CD4-positive, alpha-beta T cell treated with Interleukin-6 at 100 ng/mL for 8 hours (primary cell): ENCODE measurements at places on chromosomes 12 and 14.

GRCh38 chr14:105486163-105486973 is at the start of gene CRIP1:
TSS of gene CRIP1 (plus strand) at chr14:105486886. CDS start at chr14:105487260, 374 bp downstream.
- DNase-seq = no peak

DNA sequence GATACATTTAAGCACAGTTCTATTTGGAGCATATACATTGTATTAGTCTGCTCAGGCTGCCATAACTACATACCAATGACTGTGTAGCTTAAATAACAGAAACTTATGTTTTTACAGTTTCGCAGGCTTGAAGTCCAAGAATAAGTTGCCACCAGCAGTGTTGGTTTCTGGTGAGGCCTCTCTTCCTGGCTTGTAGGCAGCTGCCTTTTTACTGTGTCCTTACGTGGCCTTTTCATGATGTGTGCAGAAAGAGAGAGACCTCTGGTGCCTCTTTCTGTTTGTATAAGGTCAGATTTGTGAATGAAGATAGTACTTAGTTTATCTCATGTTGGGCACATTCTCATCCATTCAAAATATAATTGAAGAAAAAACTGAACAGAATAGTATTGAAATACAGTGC is 636.6 kb downstream of the FLRT2 start:
- DNase-seq = no peak

- DNase-seq = no peak
These were observed 17.8 kb downstream of the SRRM4 start for GRCh38 chr12:118999107-118999506.

DNA sequence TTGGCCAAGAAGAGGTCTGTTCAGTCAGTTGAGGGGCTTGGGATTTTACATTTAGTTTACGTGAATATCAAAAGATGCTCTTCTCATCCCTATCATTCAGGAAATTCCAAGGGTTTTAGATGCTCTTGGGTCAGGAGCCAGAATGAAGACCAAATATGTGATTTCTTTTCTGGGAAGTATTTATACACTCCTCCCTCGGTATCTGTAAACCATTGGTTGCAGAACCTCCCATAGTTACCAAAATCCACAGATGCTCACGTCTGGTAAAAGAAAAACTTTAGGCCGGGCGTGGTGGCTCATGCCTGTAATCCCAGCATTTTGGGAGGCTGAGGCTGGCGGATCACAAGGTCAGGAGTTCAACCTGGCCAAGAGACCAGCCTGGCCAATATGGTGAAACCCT is 75.9 kb downstream of the TNFAIP2 start:
- DNase-seq = no peak

- DNase-seq = no peak
These were observed 8.0 kb downstream of the MMP17 start for GRCh38 chr12:131836193-131836592.

DNA sequence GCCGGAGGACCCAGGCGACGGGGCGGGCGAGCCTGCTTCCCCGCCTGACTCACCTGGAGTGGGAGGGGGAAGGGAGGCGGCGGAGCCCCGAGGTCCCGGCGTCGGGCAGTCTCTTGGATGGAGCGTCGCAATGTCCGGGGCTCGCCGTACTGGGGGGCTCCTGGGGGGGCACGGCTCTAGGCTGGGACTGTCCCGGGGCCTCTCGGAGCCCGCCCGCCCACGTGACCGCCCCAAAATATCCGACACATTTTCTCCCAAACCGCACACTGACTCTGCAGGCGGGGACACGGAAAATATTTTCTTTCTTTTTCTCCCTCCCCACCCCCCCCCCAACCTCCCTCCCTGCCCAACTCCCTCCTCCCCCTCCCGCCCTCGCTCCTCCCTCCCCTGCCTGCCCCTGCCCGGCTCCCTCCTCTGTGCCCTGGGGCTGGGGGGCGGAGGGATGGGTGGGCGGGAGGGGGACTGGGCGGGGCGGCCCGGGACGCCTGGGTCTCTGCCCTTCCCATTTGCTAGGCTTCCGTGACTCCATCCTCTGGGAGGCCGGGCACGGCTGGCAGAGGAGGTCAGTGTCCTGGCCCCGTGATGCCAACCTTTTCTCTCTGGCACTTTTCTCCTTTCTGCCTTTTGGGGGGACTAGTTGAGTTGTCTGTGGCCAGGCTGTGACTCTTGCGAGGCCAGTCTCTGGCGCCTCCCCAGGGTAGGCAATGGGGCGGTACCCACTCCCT is at the start of gene RARG:
TSS of gene RARG (minus strand) at position 289 of the 725 bp plus-strand sequence. CDS start 4,664 bp downstream, outside the sequence.
- DNase-seq = peak; percentile 72

DNA sequence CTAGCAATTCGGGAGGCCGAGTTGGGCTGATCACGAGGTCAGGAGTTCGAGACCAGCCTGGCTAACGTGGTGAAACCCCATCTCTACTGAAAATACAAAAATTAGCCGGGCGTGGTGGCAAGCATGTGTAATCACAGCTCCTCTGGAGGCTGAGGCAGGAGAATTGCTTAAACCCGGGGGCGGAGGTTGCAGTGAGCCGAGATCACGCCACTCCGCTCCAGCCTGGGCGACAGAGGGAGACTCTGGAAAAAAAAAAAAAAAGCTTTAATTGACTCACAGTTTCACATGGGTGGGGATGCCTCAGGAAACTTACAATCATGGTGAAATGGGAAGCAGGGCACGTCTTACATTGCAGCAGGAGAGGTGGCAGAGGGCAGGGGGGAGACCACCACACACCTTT is 30.6 kb upstream of the SLC2A3 start:
- no peak for DNase-seq

GRCh38 chr12:107092669-107093416 is 506 bp downstream of the CRY1 start:
- DNase-seq = peak; percentile 43

DNA sequence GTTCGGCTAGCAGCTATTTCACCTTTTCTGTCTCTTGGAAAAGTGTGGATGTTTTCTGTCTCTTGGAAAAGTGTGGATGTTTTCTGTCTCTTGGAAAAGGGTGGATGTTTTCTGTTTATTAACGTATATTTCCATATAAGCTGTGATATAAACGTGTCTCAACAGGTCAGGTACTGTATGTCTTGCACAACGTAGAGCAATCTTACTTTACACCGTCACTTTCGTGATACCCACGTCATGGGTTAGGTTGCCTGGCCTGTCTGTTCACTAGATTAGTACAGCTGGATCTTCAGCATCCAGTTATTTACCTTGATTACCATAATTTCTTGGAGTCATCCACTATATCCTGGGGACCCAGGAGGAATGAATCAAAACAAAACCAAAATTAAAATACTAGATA is 14.1 kb downstream of the CLEC7A start:
- DNase-seq = no peak

- DNase-seq = no peak
These were observed 316.1 kb upstream of the TBX3 start for GRCh38 chr12:115000038-115000437.

- DNase-seq = no peak
These were observed 60.6 kb upstream of the DDHD1 start for GRCh38 chr14:53213761-53214160.

DNA sequence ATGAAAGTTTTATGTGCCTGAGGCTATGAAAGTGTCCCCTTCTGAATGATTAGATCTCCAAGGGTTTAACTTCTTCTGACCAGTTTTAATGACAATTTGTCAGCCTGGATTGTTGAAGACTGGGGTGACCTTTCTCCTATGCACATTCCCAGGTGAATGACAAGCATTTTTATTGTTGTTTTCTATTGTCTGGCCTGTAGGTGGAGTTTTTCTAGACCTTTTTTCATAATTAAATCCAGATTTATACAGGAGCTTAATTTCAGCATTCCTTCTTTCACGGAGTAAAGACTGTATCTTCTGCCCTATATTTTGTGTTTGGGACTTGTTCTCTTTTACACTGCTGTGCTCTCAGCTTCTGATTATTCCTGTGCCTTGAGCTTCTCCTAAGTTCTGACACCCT is 125.0 kb upstream of the FAR2 start:
- no peak for DNase-seq
